ENCODE measurements at places on chromosomes 13 and 19.
A peak's percentile ranks its signal among the peaks of the same experiment; 100 is the strongest.

DNA sequence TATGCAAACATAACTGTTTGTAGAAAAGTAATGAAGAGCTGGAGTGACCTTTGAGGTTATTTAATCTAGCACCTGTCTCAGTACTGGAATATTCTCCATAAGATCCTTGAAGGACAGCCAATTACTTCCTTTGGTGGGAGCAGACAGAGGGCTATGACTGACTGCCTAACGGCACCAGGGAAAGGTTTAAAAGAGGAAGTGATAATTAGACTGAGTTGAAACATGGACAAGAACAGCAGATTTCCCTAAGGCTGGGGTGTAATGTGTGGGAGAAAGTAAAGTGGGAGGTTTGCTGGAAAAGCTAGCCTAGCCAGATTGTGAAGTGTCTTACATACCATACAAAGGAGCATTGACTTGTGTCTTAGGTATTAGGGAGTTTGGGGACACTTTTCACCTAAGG is 191.3 kb upstream of the PCDH9 start:
- no peak for DNase-seq

DNA sequence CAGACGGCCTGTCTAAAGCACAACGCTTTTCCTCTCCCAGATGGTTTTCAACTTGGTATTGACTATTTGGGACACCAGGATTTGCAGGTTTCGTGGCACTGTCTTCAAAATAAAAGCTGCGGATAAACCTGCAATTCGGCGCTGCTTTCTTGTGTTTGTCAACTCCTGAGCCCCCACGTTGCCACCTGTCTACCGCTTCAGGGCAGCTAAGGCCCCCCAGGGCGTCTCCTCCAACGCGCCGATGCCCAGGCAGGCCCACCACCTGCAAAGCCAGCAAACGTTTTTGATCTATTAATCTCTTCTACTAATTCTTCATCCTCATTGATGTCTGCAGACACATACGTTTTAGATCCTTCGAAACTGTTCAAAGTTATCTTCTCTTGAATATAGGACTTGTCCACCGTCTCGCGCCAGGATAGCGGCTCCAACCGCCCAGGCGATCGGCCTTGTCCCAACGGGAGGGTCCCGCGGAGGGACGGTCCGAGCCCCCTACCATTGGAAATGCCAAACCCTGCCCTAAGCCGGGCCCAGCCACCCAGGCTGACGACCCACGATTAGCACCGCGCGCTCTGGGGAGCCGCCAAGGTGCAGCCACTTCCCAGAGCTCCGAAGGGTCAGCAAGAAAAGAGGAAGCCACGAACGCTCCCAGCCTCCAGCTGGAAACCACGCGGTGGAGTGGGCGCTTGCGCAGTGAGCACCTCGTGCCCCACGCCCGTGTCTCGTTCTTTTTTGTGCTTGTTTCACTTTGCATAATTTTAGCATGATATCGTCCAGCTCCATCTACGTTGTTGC is 23.4 kb upstream of the VN1R4 start:
- no peak for DNase-seq

DNA sequence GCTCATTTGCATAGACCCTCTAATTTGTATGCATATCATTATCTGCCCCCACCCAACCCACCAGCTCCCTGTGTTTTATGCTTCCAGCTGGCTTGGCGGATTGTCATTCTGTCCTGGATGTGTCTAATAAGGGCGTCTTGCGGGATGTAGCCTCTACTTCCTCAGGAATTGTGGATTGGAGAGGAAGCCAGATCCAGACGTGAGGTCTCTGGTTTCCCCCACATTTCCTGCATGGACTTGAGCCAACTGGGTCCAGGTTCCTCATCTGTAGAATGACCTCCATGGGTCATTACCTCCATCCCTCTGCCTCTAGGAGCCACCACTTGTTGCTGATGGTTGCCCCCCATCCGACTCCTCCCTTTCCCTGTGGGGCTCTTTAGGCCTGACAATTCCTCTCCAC is 7.3 kb downstream of the TNFSF14 start:
- no peak for DNase-seq

DNA sequence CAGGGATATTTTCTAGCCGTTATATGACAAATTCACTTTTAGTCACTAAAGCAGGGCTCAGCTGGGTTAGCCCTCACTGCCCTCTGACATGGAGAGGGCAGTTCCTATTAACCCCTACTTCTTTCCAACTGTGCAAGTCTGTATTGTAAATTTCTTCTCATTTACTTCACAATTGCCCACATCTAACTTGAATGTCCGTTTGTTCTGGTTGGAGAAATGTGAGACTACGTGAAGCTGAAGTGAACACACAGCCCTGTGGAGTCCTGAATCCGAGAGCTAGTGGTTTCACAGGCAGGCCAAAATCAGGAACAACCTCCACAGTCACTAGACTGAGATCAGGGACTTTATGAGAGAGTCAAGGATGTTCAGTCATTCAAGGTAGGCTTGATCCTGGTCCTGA is 4.4 kb upstream of the MYO16 start:
- DNase-seq, result no peak

GRCh38 chr19:5948752-5949564 is 29.0 kb downstream of the RANBP3 start:
- DNase-seq, result no peak

GRCh38 chr13:96011291-96011872 is 41.8 kb downstream of the UGGT2 start:
- no peak for DNase-seq

GRCh38 chr13:88948501-88948900 is 1277.3 kb downstream of the SLITRK5 start:
- no peak for DNase-seq

DNA sequence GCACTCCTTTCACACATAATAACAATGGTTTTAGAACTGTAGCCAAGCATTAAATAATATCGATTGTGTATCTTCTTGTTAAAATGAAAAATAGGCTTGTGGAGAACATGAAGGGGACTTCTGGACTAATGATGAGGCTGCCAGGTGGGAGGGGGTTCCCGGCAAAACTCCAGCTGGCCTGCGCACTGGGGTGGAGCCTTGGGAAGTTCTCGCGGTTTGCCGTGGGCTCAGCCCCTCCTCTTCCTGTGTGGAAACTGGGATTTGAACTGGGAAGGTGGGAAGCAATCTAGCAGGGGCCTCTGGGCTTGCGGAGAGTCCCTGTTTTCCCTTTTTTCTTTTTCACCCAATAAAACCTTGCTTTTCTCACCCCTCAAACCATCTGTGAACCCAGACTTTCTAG is 113.7 kb upstream of the SLITRK1 start:
- no peak for DNase-seq

GRCh38 chr19:53365134-53365898 is at the start of gene ZNF525:
Gene ZNF525, plus strand, starts transcription at chr19:53365705. Its CDS starts 6,577 bp downstream, at chr19:53372282.
- DNase-seq, result peak; percentile 63

GRCh38 chr13:33278913-33279312 is 6.6 kb downstream of the STARD13 start:
- no peak for DNase-seq

DNA sequence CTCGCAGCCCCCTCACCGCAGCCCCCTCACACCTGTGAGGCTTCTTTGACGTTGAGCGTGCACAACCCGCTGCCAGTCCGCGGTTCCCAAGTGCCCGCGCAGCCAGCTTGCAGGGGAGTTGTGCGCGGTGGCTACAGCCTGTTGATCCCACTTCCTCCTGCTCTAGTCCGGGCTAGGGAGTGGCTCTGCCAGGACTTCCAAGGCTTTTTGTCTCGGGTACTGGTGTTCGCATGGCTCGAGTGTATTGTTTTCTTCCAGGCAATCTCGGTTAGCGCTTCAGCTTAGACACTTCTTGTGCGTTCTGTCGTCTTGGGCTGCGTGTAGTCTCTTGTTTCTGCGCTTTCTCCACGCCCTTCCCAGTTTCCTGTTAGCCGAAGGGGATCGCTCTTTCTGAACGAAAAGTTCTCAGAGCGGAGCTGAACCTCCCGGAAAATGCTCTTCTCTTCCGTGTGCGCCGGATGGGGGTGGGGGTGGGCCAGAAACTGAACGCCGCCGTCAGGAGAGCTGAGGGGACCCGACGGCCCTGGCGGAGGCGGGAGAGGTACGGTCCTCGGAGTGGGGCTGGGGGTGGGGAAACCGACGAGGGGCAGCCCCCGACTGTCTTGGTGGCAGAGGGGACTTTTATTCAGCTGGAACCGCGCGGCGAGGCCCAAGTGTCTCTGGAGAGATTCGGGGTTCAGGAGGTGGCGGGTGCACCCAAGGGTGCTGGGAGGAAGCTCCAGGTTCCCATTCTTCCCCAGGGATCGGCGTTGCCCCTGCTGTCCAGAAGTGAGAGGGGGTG is 697 bp upstream of the DGKH start:
- DNase-seq, result no peak

DNA sequence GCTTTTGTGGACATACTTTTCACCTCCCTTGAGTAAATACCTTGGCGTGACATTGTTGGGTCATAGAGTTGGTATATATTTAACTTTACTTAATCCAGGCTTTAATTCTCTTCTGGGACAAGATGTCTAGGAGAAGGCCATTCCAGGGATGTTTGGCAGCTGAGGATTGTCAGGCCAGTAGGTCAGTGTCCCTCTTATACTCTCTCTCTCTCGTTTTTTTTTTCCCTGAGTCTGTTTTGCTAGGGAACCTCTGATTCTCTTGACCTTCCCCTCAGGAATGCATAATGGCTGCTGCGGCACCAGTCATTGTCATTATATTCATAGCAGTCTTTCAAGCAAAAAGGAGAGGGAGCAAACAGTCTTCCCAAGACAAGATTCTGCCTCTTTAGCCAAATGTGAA is 48.8 kb downstream of the BICRA start:
- DNase-seq, result no peak

GRCh38 chr13:99548448-99548847 is 47.2 kb downstream of the TM9SF2 start:
- no peak for DNase-seq

DNA sequence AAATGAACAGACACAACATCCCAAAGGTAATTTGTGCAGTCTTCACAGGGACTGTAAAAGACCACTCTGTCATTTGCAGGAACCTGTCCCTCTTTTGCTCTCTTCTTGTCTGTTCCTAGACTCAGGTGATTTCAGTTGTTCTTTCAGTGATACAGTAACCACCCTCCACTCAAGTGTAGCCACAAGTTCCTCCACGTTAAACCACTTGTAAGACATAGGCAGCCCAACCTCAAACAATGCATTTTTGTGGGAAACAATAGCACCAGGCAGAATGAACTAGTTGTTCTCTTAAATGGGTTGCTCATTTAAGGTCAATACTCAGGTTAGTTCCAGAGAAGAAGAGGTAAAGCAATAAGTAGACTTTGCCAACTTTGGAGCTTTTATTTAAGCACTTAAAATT is 359.4 kb downstream of the MZT1 start:
- DNase-seq, result no peak

DNA sequence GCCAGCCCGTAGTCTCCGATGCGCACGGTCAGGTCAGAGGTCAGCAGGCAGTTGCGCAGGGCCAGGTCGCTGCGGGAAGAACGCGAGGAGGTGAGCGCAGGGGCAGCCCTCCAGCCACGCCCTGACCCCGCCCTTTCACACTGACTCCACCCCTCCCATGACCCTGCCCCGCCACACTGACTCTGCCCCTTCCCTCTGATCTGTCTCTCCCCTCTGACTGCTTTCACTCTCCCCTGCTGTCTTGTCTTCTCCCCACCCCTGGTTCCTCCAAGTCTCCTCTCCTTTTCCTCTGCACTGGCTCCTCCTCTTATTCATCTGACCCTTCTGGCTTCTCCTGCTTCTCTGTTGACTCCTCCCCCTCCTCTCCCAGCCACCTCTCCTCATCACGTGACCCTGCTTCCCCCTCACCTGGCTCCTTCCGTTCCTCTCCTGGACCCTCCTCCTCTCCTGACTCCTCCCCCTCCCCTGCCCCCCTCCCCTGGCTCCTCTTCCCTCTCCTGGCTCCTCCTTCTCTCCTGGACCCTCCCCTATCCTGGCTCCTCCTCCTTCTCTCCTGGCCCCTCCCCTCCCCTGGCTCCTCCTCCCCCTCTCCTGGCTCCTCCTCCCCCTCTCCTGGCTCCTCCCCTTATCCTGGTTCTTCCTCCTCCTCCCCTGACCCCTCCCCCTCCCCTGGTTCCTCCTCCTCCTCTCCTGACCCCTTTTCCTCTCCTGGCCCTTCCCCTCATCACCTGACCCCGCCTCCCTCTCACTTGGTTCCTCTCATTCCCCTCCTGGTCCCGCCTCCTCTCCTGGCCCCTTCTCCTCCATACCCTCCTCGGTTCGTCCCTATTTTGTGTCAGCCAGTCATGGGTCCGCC is 9.9 kb downstream of the LMTK3 start:
- peak; percentile 82 for DNase-seq

DNA sequence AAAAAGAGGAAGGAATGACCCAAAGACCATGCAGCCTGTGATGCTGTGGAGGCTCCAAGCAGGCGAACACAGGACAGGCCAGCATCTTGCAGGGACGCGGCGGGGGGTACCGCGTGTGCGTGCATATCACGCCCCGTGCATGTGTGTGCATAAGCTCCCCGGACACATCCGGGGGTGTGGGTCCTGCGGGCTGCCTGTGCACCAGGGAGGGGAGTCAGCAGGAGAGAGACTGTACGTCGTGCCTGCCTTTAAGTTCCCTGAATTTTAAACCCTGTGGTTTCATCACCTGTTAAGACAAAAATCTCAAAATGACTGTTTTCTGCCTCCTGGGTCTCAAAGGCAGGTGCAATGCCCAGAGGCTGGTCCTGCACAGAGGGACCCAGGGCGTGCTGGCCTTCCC is 16.6 kb downstream of the ADAT3 start:
- no peak for DNase-seq

DNA sequence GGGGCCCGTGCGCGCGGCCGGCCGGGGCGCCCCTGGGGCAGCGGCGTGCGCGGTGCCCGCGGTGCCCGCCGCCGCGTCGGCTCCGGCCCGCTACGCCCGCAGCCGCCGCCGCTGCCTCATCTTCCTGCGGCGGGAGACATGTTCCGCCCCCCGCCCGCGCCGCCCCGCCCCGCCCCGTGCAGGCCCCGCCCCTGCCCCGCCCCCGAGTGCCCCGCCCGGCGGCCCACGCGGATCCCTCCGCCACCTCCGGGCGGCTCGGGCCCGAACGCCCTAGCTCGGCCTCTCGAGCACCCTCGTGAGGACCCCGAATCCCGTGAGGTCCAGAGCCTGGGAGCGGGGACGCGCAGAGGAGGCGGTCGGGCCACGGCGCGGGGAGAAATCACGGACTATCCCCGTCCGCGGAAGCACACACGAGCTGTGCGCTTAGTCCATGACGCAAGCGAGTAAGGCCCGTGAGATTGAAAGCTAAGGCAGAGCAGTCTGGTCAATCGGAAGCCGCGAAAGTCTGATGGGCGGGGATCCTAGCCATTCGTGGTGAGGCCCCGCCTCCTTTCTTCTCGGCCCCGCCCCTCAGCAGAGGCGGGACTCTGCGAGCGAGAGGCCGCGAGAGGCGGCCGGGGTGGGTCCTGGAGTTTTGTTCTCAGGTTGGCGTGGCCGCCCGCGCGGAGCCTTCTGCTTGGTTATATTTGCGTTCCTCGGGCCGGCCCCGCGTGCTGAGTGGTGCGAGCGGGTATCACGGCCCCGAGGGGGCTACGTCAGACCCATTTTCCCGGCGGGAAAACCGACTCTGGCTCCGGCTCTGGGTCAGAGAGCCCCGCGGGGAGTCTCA is at the start of gene TCF3:
Gene TCF3, minus strand, starts transcription at position 145 of the 829 bp plus-strand sequence. CDS start 2,367 bp downstream, outside the sequence.
- DNase-seq, result peak; percentile 98

Data from left renal pelvis (tissue), 4 donors.